ENCODE measurements at places on chromosomes 12 and 14.

GRCh38 chr14:68633131-68633991, 159.5 kb downstream of the ZFP36L1 start:
- no peak for DNase-seq

- DNase-seq: no peak
Measured at GRCh38 chr12:60059180-60059579, 463.4 kb downstream of the SLC16A7 start.

DNA sequence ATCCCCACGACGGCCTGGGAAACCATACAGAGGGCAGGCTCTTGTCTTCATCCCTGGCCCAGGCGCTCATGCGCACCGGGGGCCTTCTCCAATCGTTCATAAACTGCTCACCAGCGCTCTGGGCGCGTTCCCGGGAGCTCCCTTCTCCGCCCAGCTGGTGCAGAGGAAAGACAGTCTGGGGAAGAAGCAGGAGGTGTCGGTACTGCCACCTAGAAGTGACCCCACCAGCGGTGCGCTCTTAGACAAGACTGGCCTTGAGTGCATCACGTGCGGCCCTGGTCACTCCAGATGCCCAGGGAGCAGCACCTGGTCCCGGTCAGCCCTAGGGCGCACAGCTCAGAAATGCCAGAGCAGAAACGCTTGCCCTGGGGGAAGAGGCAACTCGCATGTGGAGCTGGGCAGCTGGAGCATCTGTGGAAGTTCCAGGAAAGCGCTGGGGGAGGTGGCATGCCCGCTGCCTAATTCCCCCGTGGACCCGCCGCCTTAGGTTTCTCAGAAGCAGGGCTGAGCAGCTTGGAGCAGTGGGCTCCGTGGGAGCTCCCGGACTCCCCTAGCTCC, 2.5 kb downstream of the GSC start:
- DNase-seq: no peak

- DNase-seq: no peak
Measured at GRCh38 chr12:112815589-112816321, 24.2 kb downstream of the RPH3A start.

DNA sequence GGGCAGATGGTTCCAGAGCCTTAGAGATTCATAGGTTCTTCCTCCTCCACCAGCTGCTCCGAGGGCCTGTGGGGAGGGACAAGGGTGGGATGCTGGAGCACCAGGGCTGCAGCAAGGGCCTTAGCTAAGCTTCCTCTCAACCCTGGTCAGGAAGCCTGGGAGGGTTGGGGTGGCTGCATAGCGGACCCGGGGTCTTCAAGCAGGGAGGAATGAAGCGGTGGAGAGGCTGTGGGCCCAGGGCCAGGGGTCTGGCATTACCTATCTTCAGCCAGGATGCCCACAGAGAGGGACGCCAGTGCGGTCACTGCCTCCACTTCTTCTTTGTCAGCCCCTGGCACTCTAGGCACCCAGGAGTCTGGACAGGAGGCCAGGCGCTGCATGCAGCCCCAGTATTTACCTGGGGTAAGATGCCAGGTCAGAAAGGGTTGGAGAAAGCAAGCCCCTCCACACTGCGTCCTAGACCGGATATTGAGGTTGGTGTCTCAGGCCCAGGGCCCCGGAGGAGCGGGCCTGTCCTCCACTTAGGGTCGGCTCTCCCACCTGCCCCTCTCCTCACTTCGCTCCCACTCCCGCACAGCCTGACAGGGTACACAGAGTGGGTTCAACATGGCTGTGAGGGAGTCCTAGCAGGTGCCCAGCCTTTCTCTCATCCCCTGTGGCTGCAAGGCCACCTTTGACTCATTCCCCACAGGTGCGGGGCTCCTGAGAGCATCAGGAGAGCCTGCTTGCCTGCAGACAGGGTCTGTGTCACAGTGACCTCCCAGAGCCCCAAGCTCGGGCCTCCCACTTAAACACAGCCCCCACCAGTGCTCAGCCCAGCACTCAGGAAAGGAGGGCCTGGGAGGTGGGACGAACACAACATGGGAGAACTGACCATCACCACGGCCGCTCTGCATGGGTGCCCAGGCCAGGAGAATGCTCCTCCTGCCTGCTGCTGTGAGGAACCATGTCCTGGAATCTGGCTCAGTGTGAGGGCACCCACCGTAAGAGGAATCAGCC, 11.1 kb downstream of the SLC48A1 start:
- no peak for DNase-seq

DNA sequence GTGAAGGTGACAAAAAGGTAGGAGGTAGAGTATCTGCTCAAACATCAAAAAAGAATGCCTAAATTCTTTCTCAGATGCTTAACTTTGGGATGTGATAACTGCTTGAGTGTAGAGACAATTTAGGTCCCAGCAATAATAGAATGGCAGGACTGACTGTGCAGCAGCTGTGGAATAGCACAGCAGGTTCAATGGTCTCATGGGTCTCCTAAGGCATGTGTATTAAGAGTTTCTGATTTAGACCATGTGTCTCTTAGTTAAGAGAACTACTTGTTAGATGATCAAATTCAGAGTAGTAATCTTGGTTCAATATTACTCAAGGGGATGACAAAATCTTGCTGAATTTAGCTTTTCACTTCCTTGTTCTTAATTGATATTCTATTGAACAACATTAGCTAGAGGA, 72.0 kb downstream of the ALX1 start:
- no peak for DNase-seq

- no peak for DNase-seq
Measured at GRCh38 chr14:38137005-38137404, 70.7 kb upstream of the SSTR1 start.

DNA sequence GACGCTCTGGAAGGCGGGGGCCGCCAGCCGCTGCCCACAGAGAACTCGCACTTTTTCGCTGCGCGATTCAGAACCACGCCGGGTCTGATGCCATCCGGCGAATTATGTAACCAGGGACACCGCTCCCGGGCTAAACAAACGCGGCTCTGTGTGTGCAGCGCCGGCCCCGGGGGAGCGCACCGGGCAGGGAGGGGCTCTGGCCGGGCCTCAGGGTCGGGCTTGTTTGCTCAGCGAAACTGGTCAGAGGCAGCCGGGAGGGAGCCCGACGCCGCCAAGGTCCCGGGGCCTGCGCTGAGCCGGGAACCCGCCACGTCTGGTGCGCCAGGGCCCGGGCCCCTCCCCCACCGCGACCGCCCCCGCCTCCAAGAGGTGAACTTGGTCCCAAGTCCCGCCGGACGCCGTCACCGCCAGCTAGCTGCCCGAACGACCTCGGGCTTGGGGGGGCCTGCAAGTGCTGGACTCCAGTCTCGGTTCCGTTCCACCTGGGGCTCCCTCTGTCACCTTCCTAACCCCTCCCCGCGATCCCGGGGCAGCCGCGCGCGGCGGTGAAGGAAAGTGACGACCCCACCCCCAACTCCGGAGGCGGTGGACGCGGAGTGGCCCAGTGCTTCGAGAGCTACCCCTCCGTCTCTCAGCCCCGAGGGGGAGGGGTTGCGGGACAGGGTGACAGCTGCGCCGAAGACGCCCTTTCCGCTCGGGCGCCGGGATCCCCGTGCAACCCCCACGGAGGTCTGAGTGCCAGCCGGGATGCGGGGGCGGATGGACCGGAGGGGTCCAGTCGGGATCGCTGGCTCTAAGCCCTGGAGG, 848 bp downstream of the CTDSP2 start:
- no peak for DNase-seq

- peak; percentile 84 for DNase-seq
Measured at GRCh38 chr12:101298426-101298825, 18.5 kb downstream of the UTP20 start.

DNA sequence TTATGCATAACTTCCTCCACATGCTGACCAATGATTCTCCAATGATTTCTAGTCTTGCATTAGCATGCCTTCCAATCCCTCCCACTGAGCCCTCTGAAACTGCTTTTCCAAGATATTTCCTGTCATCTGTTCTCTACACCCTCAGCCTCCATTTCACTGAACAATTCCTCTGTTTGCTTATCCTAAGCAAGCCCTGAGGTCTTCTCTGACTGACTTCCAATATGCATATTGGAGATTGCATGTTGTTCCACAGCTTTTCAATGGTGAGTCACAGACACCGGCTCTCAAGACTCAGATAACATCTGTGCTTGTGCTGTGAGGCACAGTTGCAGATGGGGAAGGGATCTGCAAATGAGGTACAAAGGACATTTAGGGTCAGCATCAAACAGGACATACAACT, 141.0 kb downstream of the SLC16A7 start:
- DNase-seq: peak; percentile 83

DNA sequence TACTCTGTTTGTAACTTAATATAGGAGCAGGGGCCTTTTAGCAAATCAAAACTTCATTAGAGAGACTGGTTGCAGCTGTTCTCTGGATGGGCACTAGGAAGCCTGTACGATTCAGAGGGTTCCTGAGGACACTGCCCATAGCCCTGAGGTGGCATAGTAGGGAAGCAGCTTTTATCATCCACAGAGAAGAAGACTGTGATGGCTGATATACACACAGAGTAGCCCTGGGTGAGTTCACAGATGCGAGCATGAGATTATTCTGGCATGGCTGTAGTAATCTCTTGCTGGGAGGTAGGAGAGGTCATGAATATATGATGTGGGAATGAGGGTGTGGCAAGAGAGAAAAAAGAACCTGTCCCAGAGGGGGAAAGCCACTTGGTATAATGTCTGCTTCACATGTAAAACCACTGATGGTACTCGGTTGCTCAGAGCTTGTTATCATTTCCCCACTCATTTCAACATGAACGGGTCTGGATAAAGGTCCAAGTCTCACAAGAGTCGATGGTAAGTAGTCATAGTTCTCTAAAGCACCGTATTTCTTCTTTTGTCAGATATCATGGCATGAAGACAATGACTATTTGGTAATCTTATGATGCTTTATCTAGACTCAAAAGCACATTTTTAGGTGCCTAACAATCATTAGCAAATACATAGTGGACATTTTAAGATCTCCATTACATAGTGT, 52.0 kb downstream of the PEBP1 start:
- DNase-seq: no peak

- DNase-seq: no peak
Measured at GRCh38 chr14:101126731-101127130, 223.2 kb upstream of the RTL1 start.

- DNase-seq: peak; percentile 39
Measured at GRCh38 chr14:47619392-47619791, 56.0 kb downstream of the MDGA2 start.

- DNase-seq: no peak
Measured at GRCh38 chr12:124506145-124506831, 61.1 kb downstream of the NCOR2 start.

GRCh38 chr14:51139121-51139681, 44.3 kb upstream of the TRIM9 start:
- no peak for DNase-seq

DNA sequence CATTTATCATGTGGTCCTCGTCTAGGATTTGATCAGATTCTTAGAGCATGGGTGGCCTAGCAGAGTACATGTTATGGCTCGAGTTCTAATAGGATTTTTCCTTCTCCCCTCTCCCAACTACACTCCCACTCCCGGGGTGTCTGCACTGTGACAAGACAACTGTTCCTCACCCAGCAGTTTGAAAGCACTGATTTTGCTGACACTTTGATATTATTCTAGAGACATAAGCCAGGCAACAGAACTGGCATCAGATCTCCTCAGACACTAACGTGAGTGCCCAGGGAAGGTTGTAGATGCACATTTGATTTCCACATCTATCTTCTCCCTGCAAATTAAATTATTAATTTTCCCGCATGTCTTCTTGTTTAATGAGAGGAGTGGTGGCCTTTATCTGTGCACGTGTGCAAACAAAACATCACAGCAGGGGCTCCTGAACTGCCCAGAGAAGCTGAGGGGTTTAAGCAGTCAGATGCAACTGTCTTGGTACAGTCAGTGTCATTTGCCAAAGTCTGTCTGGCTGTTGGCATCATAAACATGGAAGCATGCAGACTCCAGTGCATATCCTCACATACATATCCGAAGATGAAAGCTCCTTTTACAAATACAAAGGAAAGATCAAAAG, 491.8 kb downstream of the NPAS3 start:
- no peak for DNase-seq

DNA sequence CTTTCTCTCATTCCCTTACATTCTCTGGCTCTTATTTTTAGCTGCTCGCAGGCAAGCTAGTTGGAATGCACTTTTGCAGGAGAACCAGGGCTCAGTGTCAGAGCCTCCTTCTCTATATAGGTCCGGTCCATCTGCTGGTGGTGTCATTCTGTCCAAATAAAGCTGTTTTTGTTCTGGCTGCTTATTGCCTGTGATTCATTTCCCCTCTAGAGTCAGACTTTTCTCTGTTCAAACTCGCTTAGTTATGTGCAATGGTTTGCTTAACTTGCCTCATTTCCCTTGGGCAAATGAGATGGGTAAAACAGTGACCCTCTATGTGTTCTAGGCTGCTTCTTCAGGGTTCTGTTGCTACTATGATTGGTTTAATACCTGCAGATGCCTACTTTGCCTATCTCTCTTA, 2.9 kb downstream of the SMARCD1 start:
- DNase-seq: peak; percentile 60

DNA sequence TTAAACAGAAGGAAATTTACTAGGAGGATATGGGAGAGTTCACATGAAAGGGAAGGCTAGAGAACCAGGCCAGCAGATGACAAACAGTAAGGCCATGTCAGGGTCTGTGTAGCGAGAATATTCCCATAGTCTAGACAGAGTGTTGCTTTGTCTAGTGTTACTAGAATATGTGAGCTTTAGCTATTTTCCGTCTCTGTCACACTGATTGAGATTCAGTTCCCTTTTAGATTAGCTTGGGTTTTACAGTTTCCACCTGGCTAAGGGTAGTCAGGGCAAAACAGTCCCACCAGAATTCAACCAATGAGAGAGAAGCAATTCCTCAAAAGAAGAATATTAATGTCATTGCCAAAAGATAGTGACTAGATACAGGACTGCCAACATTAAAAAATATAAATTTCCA, 82.8 kb upstream of the MDM1 start:
- no peak for DNase-seq

GRCh38 chr12:54162741-54163140, 26.0 kb downstream of the SMUG1 start:
- no peak for DNase-seq

DNA sequence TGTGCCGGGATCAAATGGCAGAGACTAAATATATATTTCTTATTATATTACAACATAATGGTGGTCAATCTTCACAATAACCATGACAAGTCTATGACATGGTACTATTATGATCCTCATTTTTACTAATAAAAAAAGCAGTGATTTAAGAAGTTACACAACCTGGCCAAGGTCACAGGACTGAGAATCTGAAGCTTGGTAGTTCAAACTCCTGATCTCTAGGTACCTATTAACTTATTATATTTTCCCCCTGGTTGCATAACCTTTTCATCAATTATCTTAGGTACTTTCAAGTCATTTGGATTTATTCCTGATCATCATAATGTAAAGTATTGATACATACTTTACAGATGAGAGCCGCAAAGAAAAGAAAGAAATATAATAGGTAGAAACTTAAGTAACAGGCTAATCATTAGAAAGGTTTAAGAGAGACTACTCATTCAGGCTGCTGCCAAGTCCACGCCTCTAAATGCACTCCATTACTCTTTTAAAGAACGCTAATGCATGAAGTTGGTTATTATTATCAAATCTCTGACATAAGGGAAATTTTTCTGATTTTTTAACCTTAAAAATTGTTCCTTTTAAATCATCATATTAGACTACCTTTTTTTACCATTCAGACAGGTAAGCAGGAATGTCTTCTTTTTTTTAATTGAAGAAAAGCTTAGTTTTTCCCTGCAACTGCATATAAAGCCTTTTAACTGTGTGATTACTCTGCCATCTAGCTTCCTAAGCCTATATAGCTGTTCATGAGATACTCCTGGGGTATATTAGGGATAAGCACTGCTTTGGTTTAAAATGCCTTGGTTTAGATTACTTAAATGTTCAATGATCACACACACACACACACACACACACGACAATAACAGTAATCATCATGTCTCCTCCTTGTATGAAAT, 35.6 kb downstream of the RPS29 start:
- no peak for DNase-seq

Data from brain microvascular endothelial cell (primary cell).